Activated CD4-positive, alpha-beta T cell treated with anti-CD3 and anti-CD28 coated beads, Interleukin-2, amount 50 U/mL, for 48 hours (primary cell): ENCODE measurements at places on chromosomes 3 and 15.

DNA sequence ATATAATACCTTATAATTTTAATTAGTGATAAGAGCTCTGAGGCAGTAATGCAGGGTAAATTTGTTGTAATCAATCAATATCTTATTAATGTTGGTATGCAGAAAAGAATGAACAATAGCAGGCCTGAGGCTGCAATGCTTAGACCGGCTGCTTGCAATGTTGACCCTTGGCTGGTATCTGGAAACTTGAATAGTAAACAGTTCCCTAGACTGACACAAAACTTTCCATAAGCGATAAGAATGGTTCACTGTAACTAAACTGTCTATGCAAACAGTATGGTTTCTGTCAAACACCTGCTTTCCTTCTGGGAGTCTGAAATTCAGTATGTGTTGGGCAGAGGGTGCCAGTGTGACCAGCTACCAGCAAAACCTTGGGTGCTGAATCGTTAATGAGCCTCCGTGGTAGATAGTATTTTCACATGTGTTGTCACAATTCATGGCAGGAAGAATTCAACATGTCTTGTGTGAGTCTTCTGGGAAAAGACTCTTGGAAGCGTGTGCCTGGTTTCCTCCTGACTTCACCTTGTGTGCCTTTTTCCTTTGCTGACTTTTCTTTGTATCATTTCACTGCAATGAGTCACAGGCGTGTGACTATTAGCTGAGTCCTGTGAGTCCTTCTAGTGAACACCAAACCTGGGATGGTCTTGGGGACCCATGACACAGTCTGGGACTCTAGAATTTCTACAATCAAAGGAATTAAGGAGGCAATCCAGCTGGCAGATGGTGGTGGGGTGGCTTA lies 30.7 kb upstream of the CLRN1 start:
- DNase-seq: no peak

DNA sequence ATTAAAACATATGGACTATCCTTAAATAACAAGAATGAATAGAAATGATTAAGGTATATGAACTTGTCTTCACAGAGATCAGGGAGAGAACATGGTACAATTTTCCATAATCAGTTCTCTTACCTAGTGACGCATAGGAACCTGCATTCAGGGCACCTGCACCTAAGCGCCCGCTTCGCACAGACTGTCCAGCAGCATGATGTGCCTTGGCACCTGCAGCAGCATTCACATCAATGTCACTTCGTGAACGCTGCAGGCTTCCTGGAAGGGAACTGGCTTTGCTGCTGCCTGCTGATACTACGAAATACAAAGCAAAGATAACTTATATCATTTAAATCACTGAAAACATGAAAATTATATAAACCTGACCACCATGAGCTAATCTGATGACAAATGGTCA lies 115.2 kb downstream of the CLASP2 start:
- no peak for DNase-seq

DNA sequence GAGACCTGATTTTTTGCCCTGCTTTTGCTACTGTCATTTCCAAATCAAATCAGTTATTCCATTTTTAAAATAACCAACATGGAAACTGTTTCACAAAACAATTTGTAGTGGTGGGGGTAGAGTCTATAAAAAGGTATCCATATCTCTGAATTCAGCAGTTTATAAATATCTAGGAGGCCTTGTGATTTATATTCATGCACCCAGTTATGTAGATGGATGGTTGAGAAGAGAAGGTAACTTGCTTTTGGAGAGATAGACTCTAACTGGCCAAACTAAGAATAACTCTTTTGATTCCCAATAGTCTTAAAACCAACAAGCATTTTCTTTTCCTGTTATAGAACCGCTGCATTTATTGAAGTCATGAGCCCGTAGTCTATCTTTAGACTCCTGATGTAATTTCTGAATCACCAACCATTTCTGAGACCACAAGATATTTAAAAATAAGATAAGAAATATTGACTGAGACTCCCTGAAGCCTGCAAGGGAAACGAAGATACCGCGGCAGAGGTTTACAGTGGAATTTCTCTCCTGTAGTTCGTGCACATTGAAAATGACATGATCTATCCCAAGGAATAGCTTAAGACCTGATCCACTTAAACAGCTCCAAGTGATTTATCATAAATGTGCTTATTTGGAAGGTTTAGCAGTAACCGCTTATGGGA lies 68.5 kb downstream of the SAMMSON start:
- no peak for DNase-seq

DNA sequence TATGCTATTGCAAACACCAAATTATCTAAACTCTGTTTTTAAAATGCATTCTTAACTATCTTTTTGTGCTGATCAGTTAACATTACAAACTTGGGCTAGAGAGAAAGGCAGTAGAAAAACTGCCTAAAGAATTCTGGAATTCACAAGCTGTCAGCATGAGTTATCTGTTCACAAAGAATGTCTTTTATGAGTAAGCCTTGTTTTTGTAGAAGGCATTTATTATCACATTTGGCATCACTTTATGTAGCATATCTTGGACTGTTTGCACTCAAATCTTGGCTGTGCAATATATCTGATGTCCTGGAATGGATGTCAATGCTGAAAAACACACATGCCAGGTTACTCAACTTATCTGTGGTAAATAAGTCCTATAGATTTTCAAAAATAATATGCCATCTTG lies 15.5 kb upstream of the BCHE start:
- DNase-seq: no peak

DNA sequence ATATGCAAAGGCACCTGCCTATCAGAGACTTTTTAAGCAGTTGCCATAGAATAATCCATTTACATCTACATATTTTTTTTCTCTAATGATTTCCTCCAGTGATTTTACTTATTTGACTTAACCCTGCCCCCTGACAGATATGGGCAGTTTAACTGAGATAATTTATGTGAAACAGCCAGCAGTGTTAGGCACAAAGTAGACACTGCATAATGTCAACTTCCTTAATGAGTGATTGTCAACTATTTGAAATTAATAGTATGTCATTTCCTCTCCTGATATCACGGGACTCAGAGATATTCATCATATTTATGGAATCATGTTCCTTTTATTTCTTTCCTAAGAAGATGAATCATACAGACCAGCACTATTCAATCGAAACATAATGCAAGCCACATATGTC lies 179.9 kb upstream of the ATP10A start:
- DNase-seq: no peak

- no peak for DNase-seq
Observed at GRCh38 chr15:31161951-31162350, 60.4 kb upstream of the TRPM1 start.

- DNase-seq: no peak
Observed at GRCh38 chr3:71356265-71356664, 227.3 kb downstream of the FOXP1 start.

DNA sequence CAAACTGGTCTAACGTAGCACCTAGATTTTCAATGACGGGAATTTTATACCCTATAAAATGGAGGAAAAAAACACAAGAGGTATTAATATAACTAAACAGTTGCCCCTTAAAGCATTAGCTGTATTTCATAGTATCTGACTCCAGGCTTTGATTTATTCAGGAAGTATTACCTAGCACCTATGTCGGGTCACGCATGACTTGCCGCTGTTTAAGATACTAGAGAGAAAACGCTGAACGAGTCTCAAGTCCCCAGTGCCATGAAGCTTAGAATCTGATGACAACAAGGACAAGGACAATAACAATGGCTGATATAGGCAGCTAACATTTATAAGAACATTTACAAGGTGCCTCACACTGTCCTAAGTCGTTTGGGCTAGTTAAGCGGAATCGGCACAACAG lies 1.9 kb downstream of the SNRPA1 start:
- DNase-seq: no peak

- DNase-seq: no peak
Observed at GRCh38 chr15:80444680-80445251, 40.6 kb downstream of the ARNT2 start.

- no peak for DNase-seq
Observed at GRCh38 chr15:78304216-78305066, 5.0 kb upstream of the SKIC8 start.

DNA sequence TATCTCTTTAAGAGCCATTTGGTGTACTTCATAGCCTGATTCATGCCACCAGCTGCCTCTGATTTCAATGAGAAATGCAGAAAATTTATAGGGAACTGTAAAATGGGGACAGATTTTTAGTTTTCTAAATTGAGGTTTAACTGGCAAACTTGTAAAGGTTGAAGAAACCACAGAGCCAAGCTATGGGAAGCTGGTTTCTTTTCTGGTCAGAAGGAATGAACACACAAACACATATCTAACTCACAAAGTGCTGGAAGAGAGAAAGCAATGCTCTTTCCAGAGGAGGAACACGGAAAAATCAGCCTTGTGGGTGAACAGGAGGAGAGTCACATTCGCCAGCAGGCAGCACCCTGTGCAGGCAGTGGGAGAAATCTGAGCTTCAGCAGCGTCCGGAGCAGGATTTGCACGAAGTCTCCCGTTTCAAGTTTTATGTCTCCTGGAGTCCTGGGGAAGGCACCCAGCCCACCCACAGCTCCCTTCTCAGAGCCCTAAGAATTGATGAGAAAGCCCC lies 481 bp downstream of the MASP1 start:
- no peak for DNase-seq

DNA sequence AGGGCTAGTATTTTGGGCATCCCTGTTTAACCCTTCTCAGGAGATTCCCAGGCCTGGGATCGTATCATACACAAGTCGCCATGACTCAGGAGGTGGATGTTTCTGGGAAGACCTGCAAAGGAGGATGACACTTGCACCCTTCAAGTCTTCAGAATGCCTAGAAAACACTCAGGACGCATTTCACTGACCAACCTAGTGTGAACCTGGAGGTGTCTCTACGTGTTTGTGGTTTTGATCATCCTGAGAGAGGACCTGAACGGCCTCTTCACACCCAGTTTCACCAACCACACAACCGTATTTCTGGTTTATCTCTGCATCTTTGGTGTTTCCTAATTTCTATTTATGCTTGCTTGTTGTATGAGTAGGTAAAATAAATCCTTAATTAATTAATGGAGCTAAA lies 2.8 kb upstream of the CLDND1 start:
- DNase-seq: no peak

GRCh38 chr3:48738926-48739616 lies 22.1 kb upstream of the IP6K2 start:
- no peak for DNase-seq

GRCh38 chr15:22936577-22937472 lies 43.3 kb downstream of the CYFIP1 start:
- no peak for DNase-seq

DNA sequence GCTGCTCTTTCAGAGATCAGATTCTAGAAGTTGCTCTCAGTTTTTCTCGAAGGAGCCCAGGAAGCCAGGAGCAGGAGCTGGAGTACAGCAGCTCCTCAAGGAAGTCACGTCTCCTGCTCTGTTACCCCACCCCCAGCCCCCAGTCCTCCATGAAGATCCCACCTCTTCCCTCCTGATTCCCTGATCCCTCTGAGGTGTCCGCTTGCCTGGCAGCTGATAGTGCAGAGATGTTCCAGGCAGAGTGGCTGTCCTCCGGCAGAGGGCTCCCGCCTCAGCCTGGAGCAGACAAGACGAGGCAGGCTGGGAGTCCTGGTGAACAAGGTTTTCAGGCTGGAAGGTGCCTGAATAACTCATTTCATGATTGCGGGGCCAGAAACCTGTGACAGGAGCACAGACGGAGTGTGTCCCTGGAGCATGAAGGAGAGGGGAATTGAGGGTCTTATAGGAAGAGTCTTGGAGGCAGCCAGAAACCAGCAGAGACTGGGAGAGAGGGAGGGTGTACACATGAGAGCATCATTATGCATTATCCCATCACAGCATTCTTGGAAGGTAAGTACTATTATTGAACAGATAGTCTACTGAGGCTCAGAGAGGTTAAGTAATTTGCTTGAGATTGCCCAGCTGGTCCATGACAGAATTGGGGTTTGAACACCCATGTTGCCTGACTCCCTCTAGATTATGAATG lies 1.2 kb downstream of the HRH1 start:
- peak; percentile 41 for DNase-seq

- no peak for DNase-seq
Observed at GRCh38 chr3:194661374-194661773, 10.6 kb downstream of the LSG1 start.

GRCh38 chr3:24684506-24685023 lies 189.9 kb upstream of the THRB start:
- no peak for DNase-seq

- no peak for DNase-seq
Observed at GRCh38 chr3:8996681-8997121, 33.4 kb upstream of the RAD18 start.

- DNase-seq: no peak
Observed at GRCh38 chr15:71194286-71194685, 79.0 kb downstream of the THSD4 start.

DNA sequence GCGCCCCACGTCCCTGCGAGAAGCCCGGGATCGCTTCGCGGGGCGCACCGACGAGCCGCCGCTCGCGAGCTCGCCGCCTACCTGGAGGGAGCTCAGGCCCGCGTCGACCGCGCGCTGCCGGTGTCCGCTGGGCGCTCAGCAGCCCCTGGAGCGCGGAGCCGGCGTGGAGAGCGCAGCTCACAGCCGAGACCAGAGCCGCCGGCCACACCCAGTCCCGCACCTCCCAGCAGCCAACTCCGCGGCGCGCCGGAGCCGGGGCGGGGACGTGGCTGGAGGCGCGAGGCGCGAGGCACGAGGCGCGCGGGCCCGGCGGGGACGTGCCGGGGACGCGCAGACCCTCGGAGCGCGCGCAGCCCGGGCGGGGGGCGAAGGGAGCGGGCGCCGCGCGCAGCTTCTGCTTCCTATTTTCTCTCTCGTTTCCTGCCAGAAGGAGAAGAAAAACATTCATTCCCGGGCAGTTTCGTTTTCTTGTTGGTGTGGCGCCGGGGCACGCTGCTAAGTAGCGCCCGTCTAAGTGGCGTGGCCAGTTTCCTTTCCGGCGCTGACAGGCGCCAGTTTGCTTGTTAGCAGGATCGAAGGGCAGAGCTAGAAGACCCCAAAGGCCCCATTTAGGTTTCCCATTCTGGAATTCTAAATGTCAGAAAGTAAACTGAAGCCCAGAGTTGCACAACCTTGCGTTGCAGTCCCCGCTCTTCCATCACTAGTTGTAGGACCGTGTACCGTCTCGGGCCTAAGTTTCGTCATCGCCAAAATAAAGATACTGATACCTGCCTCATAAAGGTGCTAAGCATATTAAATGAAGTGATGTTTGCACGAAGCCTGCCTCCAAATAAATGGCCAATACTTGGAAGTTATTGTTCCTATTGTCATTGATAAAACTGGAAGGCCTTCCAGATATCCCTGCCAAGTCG lies at the start of gene GNB4:
Gene GNB4, minus strand, starts transcription at position 206 of the 911 bp plus-strand sequence. CDS start 25,270 bp downstream, outside the sequence.
- peak; percentile 44 for DNase-seq

- no peak for DNase-seq
Observed at GRCh38 chr3:3180456-3180855, 965 bp upstream of the CRBN start.

GRCh38 chr3:46675843-46676567 lies 17.5 kb downstream of the ALS2CL start:
- DNase-seq: no peak

GRCh38 chr15:99059010-99059981 lies 45.6 kb upstream of the SYNM start:
- DNase-seq: peak; percentile 41

GRCh38 chr3:161175506-161175905 lies 45.6 kb upstream of the NMD3 start:
- no peak for DNase-seq

DNA sequence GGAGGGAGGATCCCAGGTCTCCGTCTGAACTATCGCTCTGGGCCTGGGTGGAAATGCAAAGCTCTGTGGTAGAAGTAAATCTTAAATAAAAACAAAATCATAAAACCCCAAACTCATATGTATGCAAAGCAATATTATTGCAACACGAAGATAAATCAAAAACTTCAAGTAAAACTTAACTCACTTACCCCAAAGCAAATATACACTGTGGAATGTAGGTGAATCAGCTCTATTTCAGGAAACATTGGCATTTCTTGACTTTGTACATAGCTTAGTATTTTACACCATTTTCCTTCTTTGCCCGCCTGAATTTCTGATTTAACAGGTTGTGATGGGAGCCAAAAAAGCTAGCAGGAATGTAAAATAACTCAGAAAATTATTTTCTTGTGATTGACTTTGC lies 126.2 kb downstream of the TPRG1 start:
- no peak for DNase-seq
